Activated T-helper 1 cell treated with anti-CD3 and anti-CD28 coated beads, Interleukin-2, amount 50 U/mL, for 16 hours (primary cell): ENCODE measurements at places on chromosomes 5 and 9.

- no peak for DNase-seq
Measured at GRCh38 chr5:126277762-126278161, 145.4 kb upstream of the GRAMD2B start.

DNA sequence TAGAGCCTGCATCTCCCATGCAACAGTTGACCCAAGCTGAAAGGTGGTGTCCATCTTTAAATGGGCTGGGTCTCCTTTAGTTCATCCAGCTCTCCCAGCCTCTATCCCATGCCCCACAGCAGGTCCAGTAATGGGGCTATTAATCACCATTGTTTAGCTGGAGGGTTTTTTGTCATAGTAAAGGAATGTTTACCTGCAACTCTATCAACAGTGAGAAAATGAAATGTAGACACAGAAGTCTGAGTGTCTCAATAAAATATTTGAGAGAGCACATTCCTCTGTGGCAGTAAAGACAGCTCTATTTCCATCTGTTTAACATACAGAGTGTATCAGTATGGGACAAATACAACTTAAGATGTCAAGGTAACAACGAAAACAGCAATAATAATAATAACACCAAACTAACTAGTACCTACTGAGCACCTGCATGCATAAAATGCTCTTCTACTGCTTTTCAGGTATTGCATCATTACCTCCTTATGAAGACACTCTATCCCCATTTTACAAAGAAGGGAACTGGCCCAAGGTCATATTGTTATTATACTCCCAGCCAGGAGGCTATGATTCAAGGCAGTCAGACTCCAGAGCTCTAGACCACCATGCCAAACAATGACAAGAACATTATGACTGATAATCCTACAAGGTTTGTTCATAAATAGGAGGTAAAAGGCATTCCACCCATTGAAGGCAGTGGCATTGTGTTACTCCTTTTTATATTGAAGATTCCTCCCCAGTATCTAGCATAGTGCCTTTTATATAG, 21.0 kb upstream of the C5orf58 start:
- DNase-seq, result no peak

DNA sequence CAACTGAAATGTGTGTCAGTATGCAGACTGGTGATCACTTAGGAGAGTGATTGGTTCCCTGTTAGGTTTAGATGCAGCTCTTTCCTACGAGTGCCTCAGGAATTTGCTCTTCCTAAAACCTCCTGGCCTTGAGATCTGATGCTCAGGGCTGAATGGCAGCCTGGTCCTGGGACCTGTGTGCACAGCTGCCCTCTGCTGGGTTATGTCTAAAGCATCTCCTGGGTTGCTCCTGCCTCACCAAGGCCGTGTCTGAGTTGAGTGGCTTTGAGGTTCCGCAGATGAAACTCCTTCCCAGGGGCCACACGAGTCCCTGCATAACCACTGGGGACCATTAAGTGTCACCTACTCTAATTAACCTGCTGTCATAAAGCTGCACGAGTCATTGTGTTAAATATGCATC, 59.5 kb downstream of the MVB12B start:
- no peak for DNase-seq

- DNase-seq, result no peak
Measured at GRCh38 chr5:21145376-21145775, 1157.4 kb upstream of the CDH18 start.

DNA sequence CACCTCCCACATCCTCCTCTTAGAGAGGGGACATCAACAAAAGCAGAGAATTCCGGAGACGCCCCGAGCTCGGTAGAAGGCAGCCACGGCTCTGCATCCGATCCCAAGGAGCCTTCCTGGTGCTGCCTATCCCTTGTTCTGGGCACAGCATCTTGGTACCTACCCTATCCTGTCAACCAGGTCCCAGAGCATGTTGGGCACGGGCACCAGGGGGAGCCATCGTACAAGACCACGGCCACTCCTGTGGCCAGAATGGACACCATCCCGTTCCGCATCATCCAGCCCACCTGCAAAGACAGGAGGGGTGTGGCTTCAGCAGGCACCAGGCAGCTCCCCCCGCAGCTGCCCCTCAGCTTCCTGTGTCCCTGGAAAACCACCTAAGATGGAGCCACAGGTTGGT, 62.7 kb upstream of the ZNF354A start:
- DNase-seq, result no peak

GRCh38 chr5:83839256-83839655, 118.6 kb upstream of the HAPLN1 start:
- DNase-seq, result no peak

DNA sequence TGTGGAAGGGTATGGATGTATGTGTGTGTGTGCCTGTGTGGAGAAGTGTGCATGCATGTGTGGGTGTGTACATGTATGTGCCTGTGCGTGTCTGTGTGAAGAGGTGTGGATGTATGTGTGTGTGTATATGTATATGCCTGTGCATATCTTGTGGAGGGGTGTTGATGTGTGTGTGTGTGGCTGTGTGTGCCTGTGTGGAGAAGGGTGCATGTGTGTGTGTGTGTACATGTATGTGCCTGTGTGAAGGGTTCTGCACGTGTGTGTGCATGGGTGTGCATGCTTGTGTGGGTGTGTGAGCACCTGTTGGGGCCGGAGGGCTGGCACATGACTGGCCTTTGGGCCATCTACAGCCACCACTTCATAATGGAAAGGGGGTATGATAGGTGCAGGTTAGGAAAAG, 291.4 kb downstream of the IRX2 start:
- no peak for DNase-seq

- no peak for DNase-seq
Measured at GRCh38 chr9:470552-471194, 256.0 kb downstream of the DOCK8 start.

DNA sequence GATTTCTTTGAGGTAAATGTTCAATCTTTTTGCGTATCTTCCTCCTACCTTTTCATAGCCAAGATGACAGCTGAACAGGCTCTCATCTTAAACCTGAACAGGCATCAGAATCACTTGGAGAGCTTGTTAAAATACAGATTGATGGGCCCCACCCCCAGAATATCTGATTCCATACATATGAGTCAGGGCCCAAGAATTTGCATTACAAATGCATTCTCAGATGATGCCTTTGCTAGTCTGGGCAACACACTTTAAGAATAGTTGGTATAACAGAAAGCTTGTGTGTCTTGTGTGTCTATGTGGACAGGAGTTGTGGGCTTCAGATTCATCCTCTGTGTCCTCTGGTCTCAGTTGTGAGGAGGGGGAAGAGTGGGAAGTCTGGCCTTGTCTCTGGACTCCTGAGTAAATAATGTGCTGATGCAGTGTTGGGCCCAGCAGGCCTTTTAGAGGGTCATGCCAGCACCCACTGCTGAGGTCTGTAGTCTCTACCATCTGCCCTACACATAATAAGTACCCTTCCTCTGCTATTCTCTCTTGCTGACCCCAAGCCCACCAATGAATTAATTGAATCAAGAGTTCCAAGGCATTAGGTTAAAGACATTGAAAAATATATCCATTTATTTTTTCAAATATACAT, 43.1 kb downstream of the PTCD2 start:
- no peak for DNase-seq

DNA sequence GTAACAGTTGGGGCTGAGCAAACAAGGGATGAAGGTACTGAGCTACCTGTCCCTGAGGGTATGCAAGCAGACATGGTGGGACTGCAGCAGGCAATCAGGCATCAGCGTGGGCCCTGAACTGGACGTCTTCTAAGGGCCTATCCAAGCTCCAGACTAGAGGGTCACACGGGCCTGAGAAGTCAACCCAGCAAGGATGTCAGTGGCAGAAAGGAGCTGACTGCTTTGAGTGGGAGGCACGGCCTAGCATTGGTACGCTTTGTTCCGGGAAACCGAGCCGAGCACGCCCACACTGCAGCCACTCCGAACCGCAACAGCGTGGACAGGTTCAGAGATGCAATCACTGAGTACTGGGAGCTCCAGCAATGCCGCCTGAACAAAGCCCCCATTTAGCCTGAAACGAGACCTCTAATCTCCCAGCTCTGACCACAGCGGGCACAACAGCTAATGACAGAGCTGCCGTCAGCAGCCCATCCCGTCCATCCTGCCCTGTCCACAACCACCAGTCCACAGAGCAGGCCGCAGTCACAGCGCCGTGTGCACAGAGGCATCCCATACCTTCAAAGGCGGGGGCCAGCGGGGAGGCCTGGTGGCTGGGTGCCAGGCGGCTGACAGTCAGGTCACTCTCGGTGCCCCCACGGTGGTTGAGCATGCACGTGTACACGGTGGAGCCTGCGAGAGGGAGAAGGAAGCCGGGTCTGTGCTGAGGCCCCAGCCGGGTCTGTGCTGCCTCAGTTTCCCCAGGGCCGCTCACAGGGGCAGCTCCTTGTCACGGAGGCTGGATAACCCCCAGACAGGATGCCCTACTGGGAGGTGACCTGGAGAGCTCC, 44.2 kb downstream of the SARDH start:
- DNase-seq, result no peak

- no peak for DNase-seq
Measured at GRCh38 chr5:32522429-32523143, 62.8 kb upstream of the SUB1 start.

GRCh38 chr5:93145767-93146166, 435.3 kb downstream of the NR2F1-AS1 start:
- no peak for DNase-seq

DNA sequence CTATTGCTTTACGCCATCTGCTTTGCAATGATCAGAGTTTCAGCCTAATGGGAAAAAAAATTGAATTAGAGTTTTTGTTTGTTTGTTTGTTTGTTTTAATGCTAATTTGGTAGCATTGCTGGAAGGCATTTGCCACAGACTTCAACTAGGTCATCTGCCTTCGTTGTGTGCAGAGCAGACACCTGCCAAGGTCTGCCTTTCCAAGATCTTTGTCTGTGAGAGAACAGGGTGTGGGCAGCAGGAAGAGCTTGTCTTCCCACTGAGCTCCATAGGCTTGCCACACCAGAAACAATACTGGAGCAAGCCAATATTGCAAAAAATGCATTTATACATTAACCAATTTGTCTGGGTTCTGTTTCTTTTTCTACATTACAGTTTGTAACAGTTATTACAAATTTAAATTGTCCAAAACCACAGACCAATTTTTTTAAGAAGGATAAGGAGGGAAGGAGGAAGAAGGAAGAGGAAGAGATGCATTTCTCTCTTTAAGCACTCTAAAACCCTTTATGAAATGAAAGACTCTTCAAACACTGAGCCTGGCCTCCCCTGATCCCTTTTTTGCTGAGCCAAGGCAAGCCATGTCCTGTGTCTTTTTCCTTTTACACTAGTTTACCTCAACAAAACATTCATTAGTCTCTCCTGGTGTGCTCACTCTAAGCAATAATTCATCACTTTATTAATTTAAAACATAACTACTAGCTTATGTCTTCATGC, 210.5 kb downstream of the SNX18 start:
- no peak for DNase-seq

DNA sequence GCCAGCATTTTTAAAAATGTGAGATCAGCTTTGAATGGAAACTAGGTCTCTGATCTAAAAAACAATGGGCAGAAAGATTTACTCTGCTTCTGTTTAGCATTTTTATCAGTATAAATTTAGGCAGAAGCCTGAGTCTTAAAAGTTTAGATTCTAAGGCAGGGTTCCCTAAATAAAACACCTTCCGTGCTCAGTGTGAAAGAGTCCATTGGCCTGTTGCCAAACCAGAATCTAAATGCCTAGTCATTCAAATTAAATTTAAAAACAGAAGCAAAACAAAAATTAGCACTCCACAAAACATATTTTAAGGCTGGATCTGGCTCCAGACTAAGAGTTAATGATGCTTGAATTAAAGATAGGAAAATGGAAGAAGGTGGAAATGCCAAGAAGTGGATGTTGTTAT, 4.5 kb downstream of the TYRP1 start:
- no peak for DNase-seq

DNA sequence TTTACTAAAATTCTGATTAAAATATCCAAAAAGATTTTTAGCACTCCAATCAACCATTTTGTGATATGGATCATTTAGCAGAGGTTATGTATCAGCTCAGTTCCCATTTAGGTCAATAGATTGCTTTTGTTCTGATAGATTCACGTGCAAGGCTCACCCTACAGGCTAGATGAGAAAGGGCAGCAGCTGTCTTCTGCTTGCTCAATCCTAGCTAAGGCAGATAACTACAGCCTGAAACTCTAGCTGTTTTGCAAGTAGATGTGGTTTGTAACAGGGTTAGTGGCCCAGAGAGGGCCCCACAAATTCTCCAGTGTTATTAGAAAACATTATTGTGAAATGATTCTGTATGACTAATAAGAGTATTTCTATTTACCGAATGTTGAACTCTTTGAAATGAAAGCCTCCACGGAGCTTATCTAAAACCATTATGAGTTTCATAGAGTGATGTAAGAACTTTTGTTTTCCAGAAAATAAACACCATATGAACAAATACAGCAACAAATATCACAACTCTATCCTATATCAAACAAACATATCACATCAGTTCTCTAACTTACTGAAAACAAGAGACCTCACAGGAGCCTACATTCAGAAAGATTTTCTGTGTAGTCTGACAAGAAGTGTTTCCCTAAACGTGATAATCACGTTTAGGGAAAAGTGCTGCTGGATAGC, 841.9 kb upstream of the ACO1 start:
- DNase-seq, result no peak

GRCh38 chr9:35190203-35190602, 28.4 kb downstream of the UNC13B start:
- no peak for DNase-seq

DNA sequence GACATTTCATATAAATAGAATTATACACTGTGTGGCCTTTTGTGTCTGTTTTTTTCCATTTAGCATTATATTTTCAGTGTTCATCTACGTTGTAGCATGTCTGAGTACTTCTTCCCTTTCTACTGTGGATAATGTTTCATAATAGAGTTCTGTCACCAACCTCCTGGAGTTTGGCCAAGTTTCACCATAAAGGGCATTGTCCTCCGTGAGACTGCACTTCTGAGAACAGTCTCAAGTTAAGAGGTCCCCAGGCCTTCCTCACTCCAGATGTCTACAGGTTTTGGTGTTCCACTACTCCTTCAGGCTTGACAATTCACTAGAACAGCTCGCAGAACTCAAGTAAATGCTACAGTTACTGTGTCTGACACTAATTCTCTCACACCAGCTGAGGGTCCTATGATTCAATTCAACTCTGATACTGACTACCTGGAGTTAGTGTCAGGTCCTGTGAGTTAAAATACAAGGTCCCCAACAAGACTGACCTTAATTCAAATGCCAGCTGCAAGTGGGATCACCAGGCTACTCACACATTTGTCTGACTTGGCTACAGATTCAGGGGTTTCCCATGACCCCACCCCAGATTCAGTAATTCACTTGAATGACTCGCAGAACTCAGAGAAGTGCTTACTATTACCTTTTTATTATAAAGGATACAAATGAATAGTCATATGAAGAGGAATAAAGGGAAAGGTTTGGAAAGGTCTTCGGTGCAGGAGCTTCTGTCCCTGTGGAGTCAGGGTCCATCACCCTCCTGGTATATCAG, 31.1 kb downstream of the SLC35A4 start:
- no peak for DNase-seq

GRCh38 chr9:101246691-101247090, 138.1 kb downstream of the BAAT start:
- no peak for DNase-seq

DNA sequence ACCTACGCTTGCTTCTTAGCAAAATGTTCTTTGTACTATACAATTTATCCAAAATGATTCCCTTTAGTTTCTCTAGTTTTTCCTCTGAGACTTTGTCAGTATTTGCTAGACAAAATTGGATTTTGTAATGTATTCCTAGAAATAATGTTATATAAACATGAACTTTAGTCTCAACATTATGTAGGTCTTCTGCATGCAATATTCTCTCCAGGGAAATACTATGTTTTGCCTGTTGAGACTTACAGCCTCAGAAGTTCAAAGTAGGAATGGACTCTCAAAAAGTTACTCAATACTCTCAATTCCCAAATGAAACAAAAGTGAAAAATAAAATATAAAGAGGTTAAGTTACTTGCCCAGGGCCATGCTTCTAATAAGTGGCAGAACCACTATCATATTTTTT, 24.8 kb upstream of the SMC2 start:
- DNase-seq, result no peak

GRCh38 chr5:55763746-55764420, 26.0 kb downstream of the DDX4 start:
- DNase-seq, result no peak
